ENCODE measurements at places on chromosomes 11 and 22. TPM values are rescaled to one million over a fixed set of nuclear protein-coding genes. Genes with fewer than 3 reads are reported as not detected.

Gene APOA4
- total RNA-seq = not detected

Gene UBE2L3
- 54.2 TPM for total RNA-seq

Gene JHY
- total RNA-seq = 2.0 TPM

Gene KCNJ1
- total RNA-seq = 0.33 TPM

Gene OR2AT4
- not detected for total RNA-seq

Gene MS4A15
- total RNA-seq = not detected

Gene GDPD4
- total RNA-seq = not detected

Gene SPCS2
- total RNA-seq = 33.6 TPM

Gene ENTHD1
- total RNA-seq = not detected

Gene GGTLC2
- not detected for total RNA-seq

Gene PATE4
- total RNA-seq = not detected

Gene MRGPRE
- total RNA-seq = not detected

Gene GGTLC3
- total RNA-seq = not detected

Gene NAALADL1
- 7.2 TPM for total RNA-seq

Gene GLB1L2
- 1.6 TPM for total RNA-seq

Gene ZNF215
- total RNA-seq = 4.1 TPM

Gene RASL10A
- total RNA-seq = 1.3 TPM

Gene NADSYN1
- total RNA-seq = 132 TPM

Gene ACTN3
- 0.19 TPM for total RNA-seq

Gene OR5AK2
- not detected for total RNA-seq

Gene GAB4
- total RNA-seq = not detected

Gene PRRG4
- 0.33 TPM for total RNA-seq

Gene ANO1
- total RNA-seq = 0.19 TPM

Gene KDM4F
- not detected for total RNA-seq

Gene MAPK8IP1
- 6.6 TPM for total RNA-seq

Gene ADAMTS15
- total RNA-seq = 2.3 TPM

Gene RAB36
- 1.6 TPM for total RNA-seq

Gene BCL2L13
- 56.3 TPM for total RNA-seq

Gene FAM111B
- 9.1 TPM for total RNA-seq

Gene KRTAP5-2
- total RNA-seq = not detected

Gene ESAM
- total RNA-seq = 190 TPM

Gene C11orf21
- not detected for total RNA-seq

Gene BATF2
- total RNA-seq = 0.98 TPM

Gene OR5L2
- total RNA-seq = not detected

Gene EMID1
- under 0.01 TPM for total RNA-seq

Gene RFPL3
- total RNA-seq = not detected

Gene TNNT3
- total RNA-seq = not detected

Gene APOL4
- total RNA-seq = 0.57 TPM

Gene GRIA4
- total RNA-seq = not detected

Gene BRD1
- total RNA-seq = 26.9 TPM

Gene FXYD2
- 2.3 TPM for total RNA-seq

Gene ME3
- 58.2 TPM for total RNA-seq

Gene DRICH1
- not detected for total RNA-seq

Gene RSF1
- total RNA-seq = 45.8 TPM

Gene ADORA2A
- total RNA-seq = 18.6 TPM

Gene MGAT3
- total RNA-seq = not detected

Gene TIMP3
- total RNA-seq = 20.5 TPM

Gene SLC35E4
- total RNA-seq = 22.6 TPM

Gene OR5AR1
- total RNA-seq = not detected

Gene SEC14L2
- total RNA-seq = 34.2 TPM

Gene CAT
- 42.8 TPM for total RNA-seq

Gene DDI1
- total RNA-seq = not detected
